Kasumi-1 (cell line): ENCODE measurements at places on chromosomes 7 and 10.

DNA sequence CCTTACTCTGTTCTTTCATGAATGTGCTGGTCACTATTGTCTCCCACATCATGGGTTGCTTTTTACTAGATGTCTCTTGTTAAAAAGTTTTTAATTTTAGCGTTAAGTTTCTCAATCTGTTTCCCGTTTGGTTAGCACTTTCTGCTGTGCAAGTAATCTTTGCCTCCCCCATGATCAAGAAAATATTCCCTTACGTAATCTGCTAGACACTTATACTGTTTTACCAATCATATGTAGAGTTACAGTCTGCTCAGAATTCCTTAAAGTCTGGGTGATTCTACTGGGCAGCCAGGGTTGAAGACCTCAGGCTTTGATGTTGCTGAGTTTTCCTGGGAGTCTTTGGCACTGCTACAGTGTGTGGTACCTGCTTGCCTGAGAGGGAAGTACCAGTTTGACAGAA lies 38.2 kb upstream of the RPA3 start:
- DNase-seq, result no peak

GRCh38 chr7:112022128-112022527 lies 184.1 kb downstream of the DOCK4 start:
- no peak for DNase-seq

DNA sequence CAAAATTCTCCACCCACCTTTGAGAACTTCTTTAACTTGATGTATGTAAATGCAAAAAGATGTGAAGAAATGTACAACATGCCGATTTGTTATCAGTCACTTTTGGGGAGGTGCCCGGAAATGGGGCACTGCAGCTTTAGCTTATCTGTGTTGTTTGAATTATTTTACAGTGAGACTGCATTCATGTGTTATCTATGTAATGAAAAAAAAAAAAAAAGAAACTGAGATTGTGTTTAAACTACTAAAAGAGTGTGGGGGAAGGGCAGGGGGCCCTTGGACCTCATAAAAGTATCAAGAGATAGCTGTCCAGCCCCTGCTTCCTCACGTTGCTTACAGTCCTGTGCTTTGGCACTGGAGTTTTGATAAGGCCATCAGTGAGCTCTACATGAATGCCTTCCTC lies 259.4 kb downstream of the STK31 start:
- DNase-seq, result no peak

DNA sequence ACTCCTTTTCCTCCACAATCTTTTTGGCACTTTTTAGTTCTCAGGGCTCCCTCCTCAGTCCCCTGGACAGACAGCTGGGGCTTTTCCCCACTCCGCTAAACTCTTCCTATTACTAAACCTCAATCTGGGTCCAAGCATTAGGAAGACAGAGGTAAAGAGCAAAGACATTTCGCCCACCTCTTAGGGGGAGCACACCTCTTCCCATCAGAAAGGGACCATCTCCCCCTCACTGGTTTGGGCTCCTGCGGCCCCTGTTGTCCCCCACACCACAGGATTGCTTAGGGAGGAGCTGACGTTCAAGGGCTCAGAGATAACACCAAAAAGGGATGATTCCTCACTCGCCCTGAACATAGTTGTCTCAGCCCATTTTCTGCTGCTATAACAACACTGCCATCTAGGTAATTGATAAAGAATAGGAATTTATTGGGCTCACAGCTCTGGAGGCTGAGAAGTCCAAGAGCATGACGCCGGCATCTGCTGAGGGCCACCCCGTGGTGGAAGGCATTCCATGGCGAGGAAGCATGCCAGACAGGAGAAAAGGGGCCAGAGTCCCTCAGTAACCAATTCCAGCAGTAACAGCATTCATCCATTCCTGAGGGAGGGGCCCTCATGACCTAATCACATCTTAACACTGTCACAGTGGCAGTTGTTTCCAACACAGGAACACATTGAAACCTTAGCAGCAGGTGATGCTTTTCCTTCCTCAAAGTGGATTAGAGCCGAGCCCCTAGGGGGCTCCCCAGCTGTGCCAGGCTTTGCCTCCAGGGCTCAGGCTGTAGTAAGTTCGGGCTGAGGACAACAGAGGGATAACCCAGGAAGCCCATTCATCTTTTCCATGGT lies 209.6 kb downstream of the EBF3 start:
- no peak for DNase-seq

- no peak for DNase-seq
Measured at GRCh38 chr7:141294143-141294829, 220.4 kb downstream of the TMEM178B start.

DNA sequence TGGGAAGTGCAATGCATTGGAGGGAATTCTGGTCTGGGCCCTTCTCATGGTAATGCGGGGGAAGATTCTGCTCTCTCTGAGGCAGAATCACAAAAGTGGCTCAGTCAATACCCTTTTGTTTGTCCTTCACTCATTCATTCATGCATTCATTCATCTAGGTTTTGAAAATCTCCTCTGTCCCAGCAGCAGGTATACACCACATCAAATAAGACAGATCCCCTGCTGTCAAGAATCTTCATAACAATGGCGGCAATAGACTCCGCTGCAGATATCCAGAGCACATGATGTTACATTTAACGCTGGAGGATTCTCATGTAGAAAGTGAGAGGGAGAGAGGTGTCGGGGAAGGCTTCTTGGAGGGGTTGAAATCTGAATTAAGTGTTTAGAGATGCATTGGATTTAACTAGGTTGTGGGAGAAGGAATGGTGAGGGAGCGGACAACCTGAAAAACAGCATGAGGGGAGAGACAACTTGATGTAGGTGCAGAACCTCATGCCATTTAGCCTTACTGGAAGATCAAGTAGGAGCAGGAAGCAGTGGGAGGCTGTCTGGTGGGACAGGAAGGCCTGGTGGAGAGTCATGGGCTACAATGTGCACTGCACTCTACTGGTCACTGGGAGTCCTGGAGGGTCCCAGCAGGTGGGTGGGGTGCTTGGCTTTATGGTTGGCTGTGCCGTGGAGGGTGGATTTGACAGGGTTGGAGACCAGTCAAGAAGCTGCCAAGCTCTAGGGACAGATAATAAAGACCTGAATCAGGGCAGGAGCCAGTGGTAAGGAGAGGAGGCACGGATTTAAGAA lies 5.2 kb upstream of the FAM180A start:
- no peak for DNase-seq
